ENCODE measurements at places on chromosomes 16 and 17. TPM values are rescaled to one million over a fixed set of nuclear protein-coding genes. Genes with fewer than 3 reads are reported as not detected.
A peak's percentile ranks its signal among the peaks of the same experiment; 100 is the strongest.

DNA sequence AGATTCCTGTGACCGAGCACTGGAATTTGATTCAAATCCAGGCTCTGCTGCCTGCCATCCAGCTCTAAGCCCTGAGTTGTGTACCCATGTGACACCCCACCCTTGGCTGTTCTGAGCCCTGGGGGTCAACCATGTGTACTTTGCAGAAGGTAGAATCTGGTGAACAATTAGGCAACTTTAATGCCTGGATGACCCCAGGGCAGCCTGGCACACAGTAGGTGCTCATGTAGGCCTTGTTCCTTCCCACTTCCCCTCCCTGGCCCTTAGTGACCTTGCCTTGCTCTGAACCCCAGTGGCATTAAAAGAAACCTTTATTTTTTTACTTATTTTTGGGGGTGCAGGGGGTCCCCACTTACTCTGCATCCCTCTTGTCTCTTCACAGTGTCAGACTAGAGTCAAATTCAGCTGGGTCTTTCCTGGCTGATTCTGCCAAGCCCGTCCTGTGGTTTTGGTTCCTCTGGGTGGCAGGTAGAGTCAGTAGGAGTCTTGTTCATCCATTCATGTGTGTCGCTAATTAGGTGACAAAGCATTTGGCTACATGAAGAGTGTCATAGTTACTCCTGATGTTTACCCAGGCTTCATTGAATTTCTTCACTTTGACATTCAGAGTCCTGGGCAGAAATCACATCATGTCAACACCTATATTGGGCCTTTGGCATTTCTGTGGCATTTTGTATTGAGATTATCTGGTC, 89.1 kb downstream of the PLCG2 start:
- DNase-seq: no peak

- DNase-seq: no peak
Observed at GRCh38 chr17:861364-861763, 79.2 kb downstream of the MRM3 start.

GRCh38 chr17:48492401-48493298, 38.2 kb downstream of the HOXB1 start:
- peak; percentile 85 for DNase-seq

DNA sequence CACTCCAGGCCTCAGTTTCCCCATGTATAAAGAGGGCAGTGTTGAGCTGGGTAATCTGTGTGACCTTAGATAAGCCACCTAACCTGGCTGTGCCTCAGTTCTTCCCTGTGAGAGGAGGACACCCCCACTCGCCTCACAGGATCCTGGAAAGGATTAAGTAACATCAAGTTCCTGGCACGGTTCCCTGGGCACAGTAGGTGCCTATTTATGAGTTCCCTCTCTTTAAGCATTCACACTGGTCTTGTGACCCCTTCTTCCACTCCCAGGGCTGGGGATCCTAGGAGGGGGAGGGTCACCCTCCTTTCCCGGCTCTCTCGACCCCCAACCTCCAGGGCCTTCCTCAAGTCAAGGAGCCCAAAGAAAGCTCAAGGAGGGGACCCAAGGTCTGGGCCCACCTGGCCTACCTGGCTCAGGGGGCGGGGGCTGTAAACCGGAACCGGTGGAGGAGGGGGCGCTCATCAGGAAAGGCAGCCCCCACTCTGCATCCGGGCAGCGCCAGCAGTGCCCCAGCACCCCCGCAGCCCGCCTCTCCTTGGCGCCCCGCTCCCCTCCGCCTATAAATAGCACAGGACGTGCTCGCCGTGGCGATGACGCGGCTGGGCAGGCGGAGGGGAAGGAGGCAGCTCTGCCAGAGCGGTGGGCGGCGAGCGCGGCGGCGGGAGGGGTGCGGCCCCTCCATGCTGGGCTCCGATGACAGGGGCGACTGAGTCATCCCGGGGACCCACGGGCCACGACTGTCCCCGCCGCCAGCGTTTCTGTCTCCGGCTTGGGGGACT, 9.4 kb downstream of the RPL19 start:
- no peak for DNase-seq

DNA sequence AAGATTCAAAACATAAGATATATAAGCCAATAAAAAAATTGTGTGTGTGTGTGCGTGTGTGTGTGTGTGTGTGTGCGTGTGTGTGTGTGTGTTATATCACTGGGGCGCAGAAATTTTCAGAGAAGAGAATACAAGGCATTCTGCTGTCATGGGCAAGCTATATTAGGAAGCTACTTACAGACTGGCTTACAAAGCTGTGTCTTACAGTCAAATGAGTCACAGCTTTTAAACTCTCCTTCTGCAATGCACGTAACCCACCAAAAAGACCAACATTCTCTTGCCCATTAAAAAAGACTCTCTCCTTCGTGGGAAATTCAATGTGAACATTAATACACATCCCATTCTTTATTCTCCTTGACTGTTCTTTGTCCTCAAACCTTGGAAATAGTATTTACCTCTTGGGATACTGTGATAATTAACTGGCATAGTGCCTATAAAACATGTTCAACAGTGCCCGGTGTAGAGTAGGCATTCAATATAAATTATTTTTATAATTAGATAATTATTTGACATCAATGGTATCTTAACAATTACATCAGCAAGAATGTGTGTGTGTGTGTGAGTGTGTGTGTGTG, 860.4 kb upstream of the SOX9 start:
- DNase-seq: no peak

GRCh38 chr16:57475711-57476339, 10.5 kb downstream of the DOK4 start:
- DNase-seq: no peak

- no peak for DNase-seq
Observed at GRCh38 chr17:40980117-40980516, 4.0 kb downstream of the KRT40 start.

DNA sequence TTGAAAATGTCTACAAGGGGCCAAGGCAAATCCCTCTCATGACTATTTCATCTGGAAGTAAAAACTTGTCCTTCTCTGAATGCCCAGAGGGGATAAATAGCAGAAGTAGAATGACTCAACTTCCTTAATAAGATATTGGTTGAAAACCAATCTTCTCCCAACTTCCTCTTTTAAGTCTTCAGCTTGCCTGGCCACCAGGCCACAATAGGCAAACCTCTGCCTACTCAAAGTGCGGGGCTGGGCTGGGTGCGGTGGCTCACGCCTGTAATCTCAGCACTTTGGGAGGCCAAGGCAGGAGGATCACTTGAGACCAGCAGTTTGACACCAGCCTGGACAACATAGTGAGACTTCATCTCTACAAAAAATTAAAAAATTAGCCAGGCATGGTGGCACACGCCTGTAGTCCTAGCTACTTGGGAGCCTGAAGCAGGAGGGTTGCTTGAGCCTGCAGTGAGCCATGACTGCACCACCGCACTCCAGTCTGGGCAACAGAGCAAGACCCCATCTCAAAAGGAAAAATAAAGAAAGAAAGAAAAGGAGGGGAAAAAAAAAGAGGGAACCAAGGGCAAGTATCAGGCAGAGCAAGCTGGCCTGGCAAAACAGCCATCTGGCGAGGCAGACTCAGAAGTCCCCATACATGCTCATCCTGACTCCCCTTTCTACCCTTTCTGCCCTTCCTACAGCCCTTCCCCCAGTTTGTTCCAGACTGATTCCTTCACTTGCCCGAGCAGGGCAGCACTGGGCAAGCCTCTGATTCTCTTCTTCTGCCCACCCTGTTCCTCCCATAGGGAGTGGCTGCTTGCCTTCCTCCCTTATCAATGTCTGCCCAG, 20.6 kb downstream of the MAP3K14 start:
- no peak for DNase-seq

- no peak for DNase-seq
Observed at GRCh38 chr17:75854881-75855309, 240 bp downstream of the WBP2 start.

- DNase-seq: no peak
Observed at GRCh38 chr17:15896834-15897233, 48.1 kb upstream of the ADORA2B start.

- DNase-seq: no peak
Observed at GRCh38 chr16:64339052-64339770, 782.7 kb downstream of the CDH11 start.

GRCh38 chr16:938136-938535, 32.6 kb downstream of the LMF1 start:
- DNase-seq: no peak

DNA sequence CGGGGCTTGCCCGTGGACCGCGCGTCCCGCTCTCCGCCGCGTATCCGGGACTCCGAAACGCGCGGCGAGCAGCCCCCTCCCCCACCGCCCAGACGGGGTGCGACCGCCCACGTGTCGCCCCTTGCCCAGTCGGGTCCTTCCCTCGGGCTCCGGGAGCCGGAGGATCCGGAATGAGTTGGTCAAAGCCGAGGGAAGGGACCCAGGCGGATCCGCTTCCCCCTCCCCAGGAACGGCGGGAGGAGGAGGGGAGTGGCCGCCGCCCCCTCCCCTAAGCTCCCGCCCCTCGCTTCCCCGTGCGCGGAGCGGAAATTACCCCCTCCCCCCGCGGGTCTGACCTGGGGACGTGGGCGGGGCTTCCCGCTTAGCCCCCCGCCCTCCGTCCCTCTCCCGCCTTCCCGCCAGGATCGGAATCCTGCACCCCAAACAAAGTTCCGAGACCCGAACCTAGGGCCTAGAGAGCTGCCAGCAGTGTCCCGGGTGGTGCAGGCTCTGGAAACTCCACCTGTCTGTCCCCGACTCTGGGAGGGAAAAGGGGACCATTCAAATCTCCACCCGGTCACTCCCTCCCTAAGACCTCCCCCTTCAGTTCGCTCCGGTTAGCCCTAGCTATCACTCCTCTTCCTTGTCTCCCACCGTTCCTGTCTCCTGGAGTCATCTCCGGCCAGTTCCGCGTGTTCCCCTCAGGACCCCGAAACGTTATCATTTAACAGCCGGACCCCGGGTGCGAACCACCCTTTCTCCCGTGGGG, 1.0 kb upstream of the IGF2BP1 start:
- peak; percentile 60 for DNase-seq

- DNase-seq: no peak
Observed at GRCh38 chr16:72285324-72285723, 113.4 kb upstream of the PMFBP1 start.

DNA sequence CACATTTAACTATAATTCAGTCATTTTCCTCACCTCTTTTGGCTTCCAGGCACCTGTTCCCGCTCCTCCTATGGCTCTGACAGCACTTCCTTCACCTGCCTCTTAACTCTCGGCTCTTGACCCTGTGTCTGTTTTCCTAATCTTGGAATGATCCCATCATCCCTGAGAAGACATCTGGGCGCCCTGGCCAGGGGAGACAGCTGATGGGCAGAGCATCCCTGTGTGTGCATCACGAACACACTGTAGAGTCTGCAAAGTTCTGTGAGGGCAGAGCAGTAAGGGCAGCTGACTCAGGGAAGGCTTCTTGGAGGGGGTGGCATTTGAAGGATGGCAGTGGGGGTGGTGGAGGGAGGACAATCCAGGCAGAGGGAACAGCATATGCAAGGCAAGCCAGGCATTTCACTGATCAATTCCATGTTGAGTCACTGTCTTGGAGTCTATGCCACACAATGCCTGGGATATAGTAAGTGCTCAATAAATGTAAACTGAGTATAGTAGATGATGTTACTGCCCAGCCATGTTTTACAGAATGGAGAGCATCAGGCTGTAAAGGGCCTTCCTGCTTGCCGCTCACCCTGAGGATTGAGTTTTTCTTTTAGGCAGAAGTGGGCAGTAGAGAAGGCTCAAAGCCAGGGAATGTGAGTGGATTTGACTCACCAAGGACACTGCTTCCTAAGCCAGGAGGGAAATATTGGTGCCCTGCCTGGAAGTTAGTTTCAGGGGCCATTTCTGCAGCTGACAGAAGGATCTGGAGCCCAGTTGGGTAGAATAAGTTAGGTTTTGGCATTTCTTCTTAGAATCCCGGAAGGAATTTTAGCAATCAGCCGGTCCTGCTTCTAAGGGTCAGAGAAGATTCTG, 5.8 kb upstream of the RAB11FIP4 start:
- DNase-seq: no peak

DNA sequence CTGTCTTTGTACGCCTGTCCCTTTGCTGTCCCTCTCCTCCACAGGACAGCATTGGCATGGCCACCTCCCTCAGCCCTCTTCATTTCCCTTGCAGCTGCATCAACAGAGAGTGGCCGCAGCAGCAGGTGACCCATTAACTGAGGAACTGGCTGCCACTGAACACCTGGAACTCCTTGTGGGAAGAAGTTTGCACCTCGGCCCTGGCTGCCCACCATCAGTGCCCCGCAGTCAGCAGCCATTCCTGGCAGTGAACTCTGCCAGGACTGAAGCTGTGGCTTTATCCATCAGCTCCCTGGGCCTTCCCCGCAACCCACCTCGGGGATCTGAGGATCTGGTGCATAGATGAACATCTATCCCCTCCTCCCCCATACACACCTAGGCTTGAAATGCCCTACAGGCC, 13.1 kb upstream of the RNF135 start:
- DNase-seq: no peak

CLDN7 gene
- polyA plus RNA-seq: 41.1 TPM

ZP2 gene
- polyA plus RNA-seq: 0.19 TPM

PRSS36 gene
- 0.78 TPM for polyA plus RNA-seq

TEFM gene
- 20.4 TPM for polyA plus RNA-seq

KIF18B gene
- 12.0 TPM for polyA plus RNA-seq

CSH2 gene
- polyA plus RNA-seq: 0.33 TPM

TRIM16 gene
- polyA plus RNA-seq: 23.4 TPM

SLC5A10 gene
- polyA plus RNA-seq: 1.1 TPM

C16orf89 gene
- 4.3 TPM for polyA plus RNA-seq
